AML-193 (cell line): ENCODE measurements at places on chromosomes 13 and 19.

GRCh38 chr13:66927562-66927961, 302.6 kb downstream of the PCDH9 start:
- no peak for DNase-seq

- no peak for DNase-seq
Observed at GRCh38 chr19:12946092-12946721, 545 bp downstream of the RAD23A start.

DNA sequence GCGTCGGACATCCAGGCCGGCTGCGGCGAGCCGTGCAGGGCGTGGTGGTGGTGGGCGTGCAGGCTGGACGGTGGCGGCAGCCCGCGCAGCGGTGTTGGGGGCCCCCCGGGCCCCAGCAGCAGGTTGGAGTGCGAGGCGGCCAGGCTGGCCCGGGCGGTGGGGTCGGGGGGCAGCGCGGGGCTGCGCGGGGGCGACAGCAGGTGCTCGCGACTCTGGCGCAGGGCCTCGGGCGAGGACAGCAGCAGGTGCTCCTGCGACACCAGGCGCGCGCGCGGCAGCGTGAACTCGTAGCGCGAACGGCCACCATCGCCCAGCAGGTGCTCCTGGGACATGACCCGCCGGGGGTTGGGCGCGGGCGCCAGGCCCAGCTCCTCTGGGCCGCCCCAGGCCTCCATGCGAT, 9.8 kb downstream of the SHISA7 start:
- DNase-seq, result no peak

DNA sequence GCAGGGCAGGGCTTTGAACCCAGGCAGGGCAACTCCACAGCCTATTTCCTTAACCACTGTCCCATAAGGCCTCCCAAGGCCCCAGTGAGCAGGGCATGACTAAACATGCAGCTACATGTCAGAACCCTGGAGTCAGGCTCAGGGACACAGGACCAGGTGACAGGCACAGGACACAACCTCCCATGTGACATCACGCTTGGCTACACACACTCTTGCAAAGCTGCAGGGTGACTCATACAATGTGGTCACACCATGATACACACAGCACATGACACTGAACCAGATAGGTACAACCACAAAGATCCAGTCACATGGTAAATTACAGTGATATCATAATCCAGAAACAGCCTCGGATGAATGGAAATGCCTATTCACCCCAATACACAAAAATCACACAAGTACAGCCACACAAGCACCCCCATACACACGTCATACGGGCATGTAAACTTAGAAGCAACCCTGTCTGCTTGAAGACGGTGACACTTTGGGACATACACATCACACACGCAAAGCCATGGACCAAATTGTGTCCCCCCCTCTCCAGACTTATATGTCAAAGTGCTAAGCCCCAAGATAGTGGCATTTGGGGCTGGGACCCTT, 14.5 kb downstream of the KLK4 start:
- DNase-seq, result no peak

DNA sequence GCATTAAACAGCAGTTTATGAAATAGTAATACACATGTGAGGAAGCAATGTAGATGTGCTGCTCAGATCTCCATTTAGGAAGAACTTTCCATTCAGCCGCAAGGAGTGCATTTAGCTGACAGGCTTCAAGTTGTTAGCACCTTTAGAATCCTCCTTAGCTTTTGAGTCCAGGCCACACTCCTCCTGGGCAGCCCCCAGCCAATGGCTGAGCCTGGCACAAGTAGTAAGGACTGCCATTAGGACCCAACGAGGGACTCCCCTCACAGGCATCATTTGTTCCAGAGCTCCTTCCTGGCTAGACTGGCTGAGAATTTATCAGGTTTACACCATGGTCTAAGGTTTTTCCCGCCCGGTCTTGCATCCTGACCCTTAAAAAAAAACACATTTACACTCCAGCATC, 201.4 kb downstream of the DIAPH3 start:
- DNase-seq, result no peak

DNA sequence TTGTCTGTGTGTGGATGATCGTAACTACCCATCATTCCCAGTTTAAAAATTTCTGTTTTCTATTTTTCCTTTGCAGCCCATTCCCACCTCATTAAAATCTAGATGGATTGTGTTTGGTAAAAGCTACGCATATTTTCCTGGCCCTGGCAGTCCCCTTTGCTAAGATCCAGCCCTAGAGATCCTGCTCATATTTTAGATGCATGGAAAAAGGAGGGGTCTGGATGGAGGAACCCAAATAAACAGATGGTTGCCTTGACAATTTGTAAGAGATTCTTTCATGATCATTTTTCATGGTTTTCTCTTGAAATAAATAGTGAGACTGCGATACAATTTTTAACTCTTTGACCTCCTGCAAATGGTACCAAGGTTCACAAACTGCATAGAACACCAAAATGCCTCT, 174.4 kb downstream of the SLC7A1 start:
- no peak for DNase-seq

- DNase-seq, result no peak
Observed at GRCh38 chr19:33458171-33458633, 63.4 kb downstream of the PEPD start.

DNA sequence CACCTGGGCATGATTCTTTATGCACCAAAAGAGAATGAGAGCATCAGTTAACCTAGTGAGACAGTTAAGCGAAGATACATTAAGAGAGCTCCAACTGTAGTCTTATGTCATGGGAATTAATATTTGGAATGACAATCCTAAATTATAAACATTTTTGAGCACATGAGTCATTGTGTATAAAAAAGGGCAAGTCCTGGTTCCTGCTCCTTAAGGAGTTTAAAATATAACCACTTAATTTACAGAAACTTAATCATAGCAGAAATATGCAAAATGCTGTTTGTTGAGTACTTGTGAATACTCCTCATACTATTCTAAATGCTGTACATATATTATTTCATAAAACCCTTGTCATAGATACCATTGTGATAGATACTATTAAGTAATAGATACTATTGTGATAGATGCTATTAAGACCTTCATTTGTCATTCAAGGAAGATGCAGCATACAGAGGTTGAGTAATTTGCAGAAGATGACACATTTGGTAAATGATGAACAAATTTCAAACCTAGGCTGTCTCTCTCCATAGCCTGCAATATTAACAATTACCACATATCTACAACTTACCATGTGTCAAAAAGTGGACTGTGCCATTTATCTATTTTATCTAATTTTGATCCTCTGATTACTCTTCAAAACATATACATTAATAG, 301.0 kb downstream of the TBC1D4 start:
- no peak for DNase-seq

DNA sequence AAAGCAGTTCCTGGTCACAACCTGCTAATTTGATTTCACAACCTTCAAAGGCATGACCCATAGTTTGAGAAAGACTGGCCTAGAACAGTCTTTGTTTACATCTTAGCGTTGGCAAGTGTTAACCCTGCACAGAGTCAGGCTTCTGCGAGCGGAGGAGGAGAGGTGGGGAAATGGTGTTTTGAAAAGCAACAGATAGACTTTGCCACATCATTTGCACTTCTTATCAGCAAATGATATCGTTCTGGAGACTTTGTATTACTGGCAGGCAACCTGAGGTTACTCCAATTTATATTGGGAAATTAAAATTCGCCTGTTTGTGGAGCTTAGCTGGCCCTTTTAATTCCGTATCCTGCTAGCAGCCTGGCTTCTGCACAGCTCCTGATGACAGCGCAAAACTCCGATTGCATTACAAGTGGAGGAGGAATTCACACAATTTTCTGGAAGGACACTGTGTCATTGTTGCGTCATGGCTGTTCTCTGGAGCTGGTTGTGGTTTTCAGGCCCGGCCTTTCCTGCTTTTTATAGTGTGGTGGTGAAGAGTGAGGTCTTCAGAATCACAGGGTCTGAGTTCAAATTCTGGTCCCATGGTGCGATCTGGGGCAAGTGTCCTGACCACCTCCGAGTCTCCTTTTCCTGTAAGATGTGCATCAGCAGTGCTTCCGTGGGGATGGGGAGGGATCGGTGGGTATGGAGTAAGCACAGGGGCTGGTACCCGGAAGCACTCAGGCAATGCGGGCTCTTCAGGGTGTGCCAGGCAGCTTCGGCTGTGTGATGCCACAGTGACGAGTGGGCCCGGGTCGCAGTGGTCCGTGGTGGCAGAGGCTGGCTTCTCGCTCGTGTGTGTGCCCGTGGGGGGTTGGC, 49.1 kb upstream of the EHD2 start:
- peak; percentile 40 for DNase-seq

DNA sequence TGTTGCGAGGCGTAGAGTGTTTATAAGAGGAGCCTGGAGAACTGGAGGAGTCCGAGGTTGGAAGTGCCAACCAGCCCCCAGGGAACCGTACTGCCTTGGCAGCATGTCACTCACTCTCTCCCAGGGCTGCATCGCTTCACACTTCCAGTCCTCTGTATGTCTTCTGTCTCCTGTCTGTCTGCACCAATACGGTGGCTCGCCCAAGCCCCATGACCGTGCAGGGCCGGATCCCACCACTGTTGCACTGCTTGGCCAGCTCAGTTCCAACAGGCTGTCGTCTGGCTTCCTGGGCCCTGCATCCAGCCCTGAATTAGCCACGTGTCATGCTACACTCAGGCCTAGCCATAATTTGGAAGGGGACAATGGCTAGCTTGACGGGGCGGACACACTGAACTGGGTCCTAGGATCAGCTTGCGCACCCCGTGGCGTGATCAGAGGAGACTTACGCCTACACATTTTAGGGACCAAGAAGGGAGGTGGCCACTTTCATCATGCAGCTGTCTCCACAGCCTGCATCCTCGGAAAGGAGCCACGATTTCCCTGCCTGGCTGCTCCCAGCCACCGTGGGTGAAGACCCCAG, 147.1 kb downstream of the URI1 start:
- DNase-seq, result no peak

DNA sequence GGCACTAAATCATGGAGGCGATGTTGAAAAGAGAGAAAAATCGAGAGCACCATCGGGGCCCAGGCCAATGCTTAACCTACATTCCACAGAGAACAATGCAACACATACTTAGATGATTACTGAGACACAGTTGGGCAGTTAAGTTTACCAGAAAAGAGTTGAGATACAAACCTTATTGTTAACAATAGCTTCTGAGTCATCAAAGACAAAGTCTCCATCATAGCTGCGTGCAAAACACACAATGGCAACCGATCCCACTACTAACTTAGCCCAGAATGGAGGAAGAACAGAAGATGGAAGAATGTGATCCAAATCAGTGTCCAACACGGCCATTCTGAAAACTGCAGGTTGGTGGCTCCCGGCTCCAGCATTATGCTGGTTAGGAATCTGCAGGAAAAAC, 6.2 kb downstream of the TMTC4 start:
- DNase-seq, result no peak

DNA sequence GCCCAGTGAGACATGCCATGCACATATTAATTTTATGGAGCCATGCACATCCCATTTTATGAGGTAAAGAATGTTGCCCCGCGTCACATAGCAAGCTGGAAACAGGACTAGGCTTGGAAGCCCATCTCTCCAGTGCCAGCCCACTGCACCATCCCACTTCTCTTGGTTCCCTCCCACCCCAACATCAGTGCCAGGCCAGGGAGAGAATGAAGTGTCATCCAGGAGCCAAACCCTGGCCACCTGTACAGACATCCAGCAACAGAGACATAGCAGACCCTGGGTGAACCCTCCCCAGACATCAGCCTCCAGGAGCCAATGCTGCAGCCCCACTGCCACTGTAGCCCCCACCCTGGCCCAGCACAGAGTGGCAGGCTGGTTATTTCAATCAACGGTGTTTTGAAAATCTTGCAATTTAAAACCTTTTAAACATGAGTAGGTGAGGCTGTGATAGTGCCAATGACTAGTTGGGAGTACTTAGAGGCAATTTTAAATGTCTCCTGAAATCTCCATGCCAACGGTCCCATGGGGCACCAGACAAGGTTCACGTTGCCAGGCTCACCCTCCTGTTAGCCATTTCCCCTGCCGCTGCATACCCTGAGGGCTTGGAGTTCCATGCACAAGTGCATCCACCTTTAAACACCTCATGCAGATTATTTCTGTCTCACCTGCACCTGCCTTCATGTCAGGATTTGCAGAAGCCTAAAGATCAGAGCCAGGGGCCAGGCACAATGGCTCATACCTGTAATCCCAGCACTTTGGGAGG, 34.7 kb downstream of the VSTM2B start:
- no peak for DNase-seq

DNA sequence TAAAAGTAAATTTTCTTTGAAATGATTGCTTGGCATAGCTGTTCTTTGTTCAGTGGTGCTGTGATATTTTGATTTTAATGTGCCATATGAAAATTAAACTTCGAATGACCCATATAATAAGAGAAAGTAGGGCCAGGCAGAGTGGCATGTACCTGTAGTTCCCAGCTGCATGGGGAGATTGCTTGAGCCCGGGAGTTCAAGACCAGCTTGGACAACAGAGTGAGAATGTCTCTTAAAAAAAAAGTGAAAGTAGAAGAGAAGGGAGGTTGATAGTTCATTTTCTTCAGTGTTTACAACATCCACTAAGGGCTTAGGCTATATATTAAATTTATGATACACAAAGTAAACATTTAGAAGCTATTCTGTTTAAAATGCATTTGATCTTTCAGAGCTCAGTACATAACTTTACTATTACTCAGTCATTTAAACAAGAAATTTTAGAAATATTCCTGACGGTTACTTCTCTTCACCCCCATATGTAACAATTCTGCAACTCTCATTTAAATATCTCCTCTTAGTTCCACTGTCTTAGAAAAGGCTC, 17.2 kb upstream of the RFC3 start:
- DNase-seq, result no peak

GRCh38 chr19:6617374-6617773, 26.4 kb upstream of the CD70 start:
- no peak for DNase-seq

DNA sequence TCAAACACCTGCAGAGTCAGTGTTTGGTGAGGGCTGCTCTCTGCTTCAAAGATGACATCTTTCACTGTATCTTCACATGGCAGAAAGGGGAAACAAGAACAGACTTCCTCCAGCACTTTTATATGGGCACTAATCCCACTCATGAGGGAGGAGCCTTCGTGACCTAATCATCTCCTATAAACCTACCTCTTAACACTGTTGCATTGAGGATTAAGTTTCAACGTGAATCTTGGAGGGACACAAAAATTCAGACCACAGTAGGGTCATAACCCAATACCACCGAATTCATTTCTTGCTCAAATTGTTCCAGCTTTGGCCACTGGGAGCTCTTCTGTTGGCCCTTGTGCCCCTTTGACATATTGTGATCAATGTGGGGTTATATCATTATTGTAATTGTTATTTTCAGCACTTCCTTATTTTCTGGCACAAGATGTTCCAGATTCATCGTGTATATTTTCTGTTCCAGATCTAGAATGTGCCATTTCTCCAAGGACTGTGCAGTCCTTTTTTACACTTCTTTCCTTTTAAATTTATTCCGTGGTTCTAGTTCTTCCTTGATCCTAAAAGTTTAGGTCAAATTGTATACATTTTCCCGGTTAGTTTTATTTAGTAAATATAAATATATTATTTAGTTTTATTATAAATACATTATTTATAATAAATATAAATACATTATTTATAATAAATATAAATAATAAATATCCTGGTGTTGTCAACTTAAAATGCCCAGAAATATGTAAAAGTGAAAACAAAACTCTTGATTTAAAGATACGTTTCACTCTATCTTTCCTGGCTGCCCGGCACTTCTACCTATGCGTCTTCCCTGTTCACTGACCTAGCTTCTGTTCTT, 35.5 kb upstream of the IGFL4 start:
- DNase-seq, result no peak
